ENCODE measurements at places on chromosomes 2 and 18. TPM values are rescaled to one million over a fixed set of nuclear protein-coding genes. Genes with fewer than 3 reads are reported as not detected.
A peak's percentile ranks its signal among the peaks of the same experiment; 100 is the strongest.

- DNase-seq, result no peak
These were observed 50.8 kb downstream of the EPG5 start for GRCh38 chr18:45916302-45916701.

DNA sequence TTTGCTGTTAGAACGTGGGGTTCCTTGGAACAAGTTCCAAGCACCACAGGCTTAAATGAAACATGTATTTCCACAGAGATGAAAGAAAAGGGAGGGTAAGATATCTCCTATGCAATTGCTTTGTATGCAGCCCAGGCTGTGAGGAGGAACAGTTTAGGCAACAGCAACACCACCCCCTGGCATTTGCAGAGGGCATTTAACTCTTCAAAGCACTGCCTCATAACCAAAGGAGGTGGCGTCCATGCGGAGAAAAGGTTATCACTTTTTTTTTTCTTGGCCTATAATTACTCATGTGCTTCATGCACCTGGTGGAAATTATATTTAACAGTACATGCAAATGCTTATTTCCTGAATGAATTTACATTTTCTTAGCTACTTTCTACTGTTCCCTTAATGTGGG is 286.0 kb downstream of the LPIN1 start:
- no peak for DNase-seq

GRCh38 chr2:161173541-161174194 is 13.4 kb downstream of the TANK start:
- no peak for DNase-seq

DNA sequence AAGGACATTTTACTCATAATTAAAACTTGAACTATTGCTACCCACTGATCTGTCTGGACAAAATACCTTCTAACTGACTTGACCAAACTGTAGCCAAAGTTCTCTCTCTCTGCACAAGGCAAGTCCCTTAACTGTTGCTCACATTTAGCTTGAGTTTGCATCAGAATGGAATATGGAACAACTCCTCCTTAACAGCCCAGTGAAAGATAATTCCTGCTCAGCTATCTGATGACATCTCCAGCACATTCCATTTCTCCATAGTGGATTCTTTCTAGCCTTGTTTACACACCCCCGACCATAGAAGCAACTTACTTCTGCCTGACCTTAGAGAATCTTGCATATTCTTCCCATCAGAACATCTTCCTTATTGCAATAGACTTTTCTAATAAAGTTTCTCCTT is 317.2 kb upstream of the CDH2 start:
- no peak for DNase-seq

DNA sequence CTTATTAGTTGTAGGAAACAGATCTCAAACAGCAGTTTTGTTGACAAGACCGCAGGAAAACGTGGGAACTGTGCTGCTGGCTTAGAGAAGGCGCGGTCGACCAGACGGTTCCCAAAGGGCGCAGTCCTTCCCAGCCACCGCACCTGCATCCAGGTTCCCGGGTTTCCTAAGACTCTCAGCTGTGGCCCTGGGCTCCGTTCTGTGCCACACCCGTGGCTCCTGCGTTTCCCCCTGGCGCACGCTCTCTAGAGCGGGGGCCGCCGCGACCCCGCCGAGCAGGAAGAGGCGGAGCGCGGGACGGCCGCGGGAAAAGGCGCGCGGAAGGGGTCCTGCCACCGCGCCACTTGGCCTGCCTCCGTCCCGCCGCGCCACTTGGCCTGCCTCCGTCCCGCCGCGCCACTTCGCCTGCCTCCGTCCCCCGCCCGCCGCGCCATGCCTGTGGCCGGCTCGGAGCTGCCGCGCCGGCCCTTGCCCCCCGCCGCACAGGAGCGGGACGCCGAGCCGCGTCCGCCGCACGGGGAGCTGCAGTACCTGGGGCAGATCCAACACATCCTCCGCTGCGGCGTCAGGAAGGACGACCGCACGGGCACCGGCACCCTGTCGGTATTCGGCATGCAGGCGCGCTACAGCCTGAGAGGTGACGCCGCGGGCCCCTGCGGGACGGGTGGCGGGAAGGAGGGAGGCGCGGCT is at the start of gene TYMS:
Gene TYMS (plus strand): TSS at position 343 of the 690 bp plus-strand sequence. CDS start 90 bp downstream, at position 433.
- peak; percentile 88 for DNase-seq

- DNase-seq, result no peak
These were observed 79.3 kb upstream of the GLI2 start for GRCh38 chr2:120656273-120656950.

DNA sequence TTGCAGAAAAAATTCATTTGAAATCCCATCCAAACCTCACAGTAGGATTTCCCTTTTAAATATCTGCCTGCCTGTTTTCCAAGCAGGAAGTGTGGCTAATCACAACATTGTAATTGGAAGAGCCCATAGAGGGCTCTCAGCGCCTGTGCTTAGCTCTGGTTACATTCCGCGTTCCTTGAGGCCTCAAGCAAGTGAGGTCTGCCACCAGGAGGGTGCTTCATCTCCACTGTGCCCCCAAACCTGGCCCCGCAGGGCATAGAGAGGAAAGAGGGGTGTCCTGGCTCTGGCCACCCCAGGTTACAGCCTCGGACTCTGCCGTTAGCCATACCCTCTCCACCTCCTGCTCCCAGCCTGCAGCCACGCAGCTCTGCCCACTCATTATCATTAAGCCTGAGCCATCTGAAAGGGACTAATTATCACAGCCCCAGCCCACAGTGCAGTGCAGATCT is 214.8 kb downstream of the SP3 start:
- no peak for DNase-seq

GRCh38 chr2:236554629-236555282 is 14.9 kb upstream of the ACKR3 start:
- DNase-seq, result no peak

GRCh38 chr18:65093346-65093745 is 657.5 kb upstream of the CDH7 start:
- no peak for DNase-seq

- no peak for DNase-seq
These were observed 29.9 kb upstream of the ALKAL2 start for GRCh38 chr2:317501-318424.

DNA sequence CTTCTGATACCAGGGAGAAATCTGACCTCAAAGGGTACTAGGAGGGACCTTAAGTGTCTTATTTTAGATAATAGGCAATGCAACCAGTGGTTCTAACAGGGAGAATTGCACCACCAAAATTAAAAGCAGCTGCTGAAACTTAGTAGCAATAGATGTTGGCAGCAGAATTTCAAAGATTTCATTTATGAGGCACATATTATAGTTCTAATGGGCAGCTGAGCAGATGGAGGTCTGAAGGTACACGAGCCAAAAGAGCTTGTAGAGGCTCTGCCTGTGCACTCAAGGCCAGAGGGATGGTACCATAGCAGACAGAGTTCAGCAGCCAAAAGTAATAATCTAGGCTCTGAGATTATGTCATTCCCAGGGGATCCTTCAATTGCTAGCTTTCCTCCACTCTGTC is 87.3 kb upstream of the NCKAP5 start:
- no peak for DNase-seq

GRCh38 chr2:171545086-171545485 is 22.8 kb downstream of the CYBRD1 start:
- no peak for DNase-seq

DNA sequence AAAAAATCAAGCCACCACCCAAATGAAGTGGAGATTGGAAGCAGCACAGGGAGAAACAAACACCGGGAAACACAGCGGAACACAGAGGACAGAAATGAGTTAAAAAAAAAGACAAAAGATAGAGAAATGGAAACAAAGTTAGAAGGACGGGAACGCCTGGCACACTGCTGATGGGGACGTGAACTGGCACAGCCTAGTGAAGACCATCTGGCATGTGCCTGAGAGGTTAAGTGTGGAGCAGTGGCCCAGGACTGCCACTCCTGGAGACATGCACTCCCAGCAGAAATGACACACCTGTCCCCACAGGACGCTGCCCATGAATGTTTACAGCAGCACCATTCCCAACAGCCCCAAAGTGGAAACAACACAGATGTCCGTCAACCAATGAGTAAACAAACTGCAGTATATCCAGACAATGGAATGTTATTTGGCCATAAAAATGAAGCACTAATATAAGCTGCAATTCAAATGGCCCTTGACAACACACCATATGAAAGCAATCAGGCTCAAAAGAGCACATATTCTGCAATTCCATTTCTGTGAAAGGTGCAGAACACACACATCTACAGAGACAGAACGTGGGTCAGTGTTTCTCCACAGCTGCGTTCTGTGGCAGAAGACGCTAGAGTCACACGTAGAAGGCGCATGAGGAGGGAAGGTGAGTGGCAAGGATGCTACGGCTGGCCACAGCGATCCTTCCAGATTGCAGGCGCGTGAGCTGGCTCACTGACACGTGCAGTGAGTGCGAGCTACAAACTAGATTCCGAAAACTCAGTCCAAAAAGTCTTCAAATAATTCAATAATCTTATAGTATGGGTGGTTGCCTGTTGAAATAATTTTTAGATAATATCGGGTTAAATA is 24.6 kb downstream of the THAP4 start:
- no peak for DNase-seq

DNA sequence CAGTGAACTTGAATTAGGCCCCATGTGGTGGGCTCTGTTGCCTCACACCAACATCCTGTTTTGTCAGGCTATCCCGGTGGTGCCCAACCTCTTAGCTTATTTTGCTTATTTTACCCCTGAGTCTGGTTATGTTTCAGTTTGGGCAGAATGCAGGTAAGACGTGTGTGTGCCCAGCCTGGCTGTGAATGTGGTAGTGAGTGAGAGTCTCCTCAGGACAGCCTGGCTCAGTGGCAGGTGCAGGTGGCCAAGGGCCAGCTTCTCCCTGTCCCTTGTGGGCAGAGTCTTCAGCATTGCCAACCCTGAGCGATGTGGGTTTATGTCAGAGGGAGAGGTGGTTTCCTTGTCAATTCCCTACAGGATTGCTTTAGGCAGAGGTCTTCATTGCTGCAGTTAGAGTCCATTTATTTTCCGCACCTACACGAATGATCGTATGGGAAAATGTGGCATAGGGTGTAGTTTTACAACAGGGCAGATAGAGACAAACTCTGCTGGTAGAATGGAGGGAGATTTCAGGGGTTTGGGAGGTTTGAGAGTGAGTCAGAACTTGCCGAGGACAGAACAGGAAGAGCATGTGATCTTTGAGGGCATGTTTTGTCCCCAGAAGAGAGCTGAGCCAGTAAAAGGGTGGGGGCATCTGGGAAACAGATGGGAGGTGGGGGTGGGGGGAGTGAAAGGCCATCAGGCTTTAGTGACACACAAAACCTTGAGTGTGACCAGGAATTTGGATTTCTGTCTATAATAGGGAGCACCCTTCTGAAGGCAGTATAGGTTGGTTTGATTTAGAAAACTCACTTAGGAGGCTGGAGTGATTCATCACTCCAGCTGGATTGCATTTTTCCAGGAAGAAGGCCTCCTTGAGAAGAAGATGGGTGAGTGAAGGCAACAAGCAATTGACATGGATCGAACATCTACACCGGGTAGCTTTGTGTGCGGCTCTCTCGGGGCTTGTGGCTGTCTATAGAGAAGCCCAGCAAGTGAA is 156.2 kb upstream of the CELF4 start:
- DNase-seq, result no peak

DNA sequence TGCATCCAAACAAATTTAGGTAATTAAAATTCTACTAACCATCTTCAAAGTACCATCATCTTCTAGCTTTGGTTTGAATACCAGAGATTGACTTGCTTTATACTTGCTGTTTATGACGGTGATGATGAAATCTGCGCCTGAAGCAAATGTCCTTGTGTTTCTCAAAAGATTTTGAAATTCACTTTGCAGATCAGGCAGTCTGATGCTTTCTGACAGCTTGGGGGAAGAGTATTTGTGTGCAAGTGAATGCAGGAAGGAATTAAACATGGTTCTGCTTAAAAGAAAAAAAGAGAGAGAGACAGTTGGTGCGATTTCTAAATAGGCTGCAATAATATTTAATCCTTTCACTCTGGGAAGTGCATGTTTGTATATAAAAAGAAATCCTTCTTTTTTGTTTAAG is 29.6 kb downstream of the CSRNP3 start:
- no peak for DNase-seq

- no peak for DNase-seq
These were observed 99.6 kb downstream of the KCTD1 start for GRCh38 chr18:26448714-26449159.

GRCh38 chr2:227192491-227192890 is 28.1 kb downstream of the COL4A3 start:
- no peak for DNase-seq

DNA sequence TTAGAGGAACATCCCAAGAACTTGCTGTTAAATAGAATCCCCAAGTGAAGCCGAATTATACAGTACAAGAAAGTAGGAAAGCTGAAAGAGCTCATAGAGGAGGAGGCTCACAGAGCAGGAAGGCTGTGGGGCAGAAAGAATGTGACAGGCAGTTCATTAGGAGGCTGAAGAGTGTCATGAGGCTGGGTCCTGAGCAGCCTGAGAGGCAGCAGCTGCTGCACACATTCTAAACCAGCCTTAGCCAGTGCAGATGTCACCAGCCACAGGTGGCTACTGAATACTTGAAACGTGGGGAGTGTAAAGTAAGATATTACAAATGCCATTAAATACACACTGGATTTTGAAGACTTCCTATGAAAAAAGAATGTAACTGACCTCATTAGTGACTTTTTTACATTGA is 490.2 kb upstream of the KLHL29 start:
- DNase-seq, result no peak

DNA sequence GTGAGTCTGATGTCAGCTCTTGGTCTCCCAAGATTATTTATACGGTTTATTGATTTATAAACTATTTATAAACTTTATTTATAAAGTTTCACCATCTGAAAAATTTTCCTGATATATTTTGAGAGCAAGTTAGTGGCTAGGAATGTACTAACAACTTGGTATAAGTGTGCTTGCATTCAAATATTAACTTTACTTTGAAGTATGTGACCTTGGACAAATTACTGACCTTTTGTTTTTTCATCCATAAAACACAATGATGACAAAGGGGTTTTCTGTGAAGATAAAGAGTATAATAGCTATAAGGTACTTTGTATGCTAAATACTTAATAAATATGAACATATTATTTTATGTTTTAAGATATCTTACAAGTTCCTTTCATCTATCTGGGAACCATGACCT is 221.7 kb downstream of the GCA start:
- DNase-seq, result no peak

DNA sequence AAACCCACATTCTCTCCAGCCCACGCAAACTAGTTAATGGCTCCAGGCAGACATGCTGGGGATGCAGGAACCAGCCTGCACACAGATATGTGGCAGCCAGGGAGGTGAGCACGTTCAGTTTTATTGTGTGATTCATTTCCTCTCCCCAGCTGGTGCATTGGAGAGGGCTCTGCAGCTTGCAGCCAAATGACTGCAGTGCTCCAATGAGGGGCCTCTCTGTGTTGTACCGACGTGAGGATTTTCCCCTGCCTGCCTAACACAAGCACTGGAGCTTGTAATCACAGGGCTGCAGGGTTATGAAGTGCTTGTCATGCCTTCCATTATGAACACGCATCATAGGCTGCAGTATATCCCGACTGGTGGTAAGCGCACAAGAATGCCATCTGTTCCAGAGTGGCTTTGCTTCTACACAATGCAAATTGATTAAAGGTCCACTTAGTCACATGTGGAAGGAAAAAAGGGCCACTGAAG is 92.3 kb upstream of the THUMPD2 start:
- peak; percentile 40 for DNase-seq

Gene CFAP53
- 0.64 TPM for total RNA-seq

Gene ERCC3
- total RNA-seq, result 24.1 TPM

Gene CYP1B1
- total RNA-seq, result 5.5 TPM

Gene TMEM178A
- total RNA-seq, result 0.24 TPM

Gene GPR55
- total RNA-seq, result 0.49 TPM

Gene TDRD15
- not detected for total RNA-seq

Data from Caki2 (cell line).